ENCODE measurements at places on chromosomes 5 and 9.

DNA sequence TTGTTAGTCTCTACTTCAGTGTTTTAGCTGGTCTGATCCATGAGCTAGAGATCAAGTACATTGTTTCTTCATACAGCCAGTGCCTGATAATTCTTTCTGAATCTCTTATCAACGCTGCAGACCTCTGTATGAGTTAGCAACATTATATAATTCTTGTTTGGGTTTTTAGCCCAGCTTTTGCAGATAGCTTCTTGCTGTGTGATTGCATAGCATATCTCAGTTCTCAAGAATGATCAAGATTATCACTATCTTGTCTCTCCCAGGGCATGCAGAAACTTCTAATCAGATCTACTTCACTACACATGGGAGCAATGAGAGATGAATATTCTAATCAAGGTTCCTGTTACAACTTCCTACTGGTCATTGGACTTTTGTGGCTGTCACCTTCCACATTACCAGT, 158.3 kb downstream of the FAM174A start:
- no peak for DNase-seq

GRCh38 chr5:158765407-158765806, 334.3 kb downstream of the EBF1 start:
- no peak for DNase-seq

DNA sequence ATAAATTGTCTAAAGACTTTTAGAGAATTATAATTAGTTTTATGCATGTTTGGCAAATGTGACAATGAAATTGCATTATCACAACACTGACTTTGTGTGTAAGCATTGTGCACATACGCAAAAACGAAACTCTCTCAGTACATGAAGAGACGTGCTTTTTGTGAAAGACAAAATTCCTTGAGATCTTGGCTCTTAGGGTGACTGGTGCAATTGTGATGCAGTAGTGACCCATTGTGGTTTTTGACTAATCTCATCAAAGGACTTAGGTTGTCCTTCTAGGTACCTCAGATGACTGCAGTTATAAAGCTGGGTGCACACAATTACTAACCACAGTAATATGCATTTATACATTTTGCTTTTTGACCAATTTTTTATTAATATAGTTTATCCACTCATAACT, 25.3 kb upstream of the TYRP1 start:
- DNase-seq = no peak

- no peak for DNase-seq
Observed at GRCh38 chr9:87569008-87569509, 71.4 kb downstream of the DAPK1 start.

- DNase-seq = no peak
Observed at GRCh38 chr5:15803280-15803679, 303.3 kb downstream of the FBXL7 start.

All from stimulated activated CD8-positive, alpha-beta memory T cell treated with anti-CD3 and anti-CD28 coated beads, Interleukin-4, amount 100 ng/mL, for 4 hours (primary cell).